ENCODE measurements at places on chromosomes 2 and 18. TPM values are rescaled to one million over a fixed set of nuclear protein-coding genes. Genes with fewer than 3 reads are reported as not detected.

AAMP gene
- polyA plus RNA-seq = 71.8 TPM

ARHGAP15 gene
- 107 TPM for polyA plus RNA-seq

GRCh38 chr2:12816379-12817306 lies 99.9 kb downstream of the TRIB2 start:
- DNase-seq = no peak

DNA sequence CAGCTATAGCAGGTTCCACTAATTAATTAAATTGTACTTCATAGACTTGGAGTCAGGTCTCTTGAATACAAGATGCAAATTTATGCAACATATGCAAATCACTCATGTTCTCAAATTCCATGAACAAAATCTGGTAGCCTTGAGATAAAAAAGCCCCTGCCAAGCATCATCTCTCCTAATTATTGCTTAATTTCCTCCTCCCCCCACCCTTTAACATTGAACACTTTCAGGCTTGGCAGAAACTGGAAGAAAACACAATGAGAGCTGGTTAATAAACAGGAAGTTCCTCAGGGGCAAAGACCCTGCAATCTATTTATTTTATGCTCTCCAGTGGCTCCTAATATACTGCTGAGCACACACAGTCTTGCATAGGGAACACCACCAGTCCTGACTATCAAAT lies 35.6 kb upstream of the ACVR1 start:
- DNase-seq = no peak

- DNase-seq = no peak
Measured at GRCh38 chr18:11726556-11726955, 37.5 kb downstream of the GNAL start.

DNA sequence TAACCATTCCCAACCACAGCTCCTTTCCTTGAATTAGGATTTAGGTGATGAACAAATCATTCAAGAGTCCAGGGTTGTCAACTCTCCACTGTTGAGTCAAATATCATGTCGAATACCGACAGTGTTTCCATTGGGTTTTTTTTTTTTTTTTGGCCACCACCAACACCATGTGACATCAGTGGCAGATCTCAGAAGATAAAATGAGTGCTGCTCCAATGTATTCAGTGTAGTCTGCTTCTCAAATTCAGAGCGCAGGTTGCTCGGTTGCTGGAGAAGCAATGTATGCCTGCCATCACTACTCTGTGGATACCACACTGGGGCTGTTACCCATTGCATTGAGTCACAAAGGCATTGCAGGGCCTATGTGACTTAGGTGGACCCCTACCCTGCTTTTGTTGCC lies 10.8 kb upstream of the ATL2 start:
- DNase-seq = no peak

- DNase-seq = no peak
Measured at GRCh38 chr2:150060341-150060740, 427.1 kb downstream of the RND3 start.

- DNase-seq = no peak
Measured at GRCh38 chr2:163375070-163375469, 360.7 kb downstream of the FIGN start.

GRCh38 chr2:151826737-151827157 lies 1.5 kb downstream of the ARL5A start:
- no peak for DNase-seq

- DNase-seq = no peak
Measured at GRCh38 chr18:76380791-76381405, 114.1 kb downstream of the ZNF516 start.

- no peak for DNase-seq
Measured at GRCh38 chr18:38186491-38186890, 620.9 kb upstream of the CELF4 start.

GRCh38 chr2:24702800-24703199 lies 90.4 kb downstream of the PTRHD1 start:
- no peak for DNase-seq

- DNase-seq = no peak
Measured at GRCh38 chr18:10485475-10485874, 31.0 kb downstream of the APCDD1 start.
